Stimulated activated CD4-positive, alpha-beta T cell treated with anti-CD3 and anti-CD28 coated beads, TNF-alpha, amount 100 ng/mL, for 24 hours (primary cell): ENCODE measurements at places on chromosomes 3 and 15.
A peak's percentile ranks its signal among the peaks of the same experiment; 100 is the strongest.

DNA sequence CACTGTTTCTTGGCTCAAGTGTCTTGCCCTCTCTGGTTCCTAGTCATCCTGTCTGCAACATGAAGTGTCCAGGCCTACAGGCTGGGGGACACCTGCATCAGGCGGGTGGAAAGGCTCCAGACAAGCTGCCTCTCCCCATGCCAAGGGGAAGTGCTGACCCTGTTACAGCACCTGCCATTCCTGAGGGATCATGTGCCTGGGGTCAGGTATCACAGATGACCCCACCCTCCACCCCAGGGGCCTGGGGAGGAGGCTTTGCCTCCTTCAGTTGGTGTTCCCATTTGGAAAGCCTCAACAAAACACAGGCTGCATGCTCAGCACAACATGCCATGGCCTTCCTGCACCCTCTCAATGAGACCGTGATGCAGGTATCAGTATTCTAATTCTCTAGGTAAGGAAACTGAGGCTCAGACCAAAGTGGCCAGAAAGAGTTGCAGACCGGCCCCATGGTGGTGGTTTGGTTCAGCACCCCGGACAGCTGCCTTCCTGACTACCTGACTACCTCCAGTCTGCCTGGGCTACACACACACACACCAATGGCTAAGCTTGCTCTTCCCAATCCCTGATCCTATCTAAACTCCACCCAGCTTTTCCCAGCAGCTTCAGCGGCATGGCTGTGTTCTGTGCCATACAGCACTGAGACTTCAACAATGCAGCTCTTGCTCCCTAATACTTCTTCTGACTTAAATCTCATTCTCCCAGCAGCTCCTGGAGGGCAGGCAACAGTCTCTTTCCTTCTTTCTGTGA, 69.7 kb upstream of the LINGO1 start:
- DNase-seq = no peak

DNA sequence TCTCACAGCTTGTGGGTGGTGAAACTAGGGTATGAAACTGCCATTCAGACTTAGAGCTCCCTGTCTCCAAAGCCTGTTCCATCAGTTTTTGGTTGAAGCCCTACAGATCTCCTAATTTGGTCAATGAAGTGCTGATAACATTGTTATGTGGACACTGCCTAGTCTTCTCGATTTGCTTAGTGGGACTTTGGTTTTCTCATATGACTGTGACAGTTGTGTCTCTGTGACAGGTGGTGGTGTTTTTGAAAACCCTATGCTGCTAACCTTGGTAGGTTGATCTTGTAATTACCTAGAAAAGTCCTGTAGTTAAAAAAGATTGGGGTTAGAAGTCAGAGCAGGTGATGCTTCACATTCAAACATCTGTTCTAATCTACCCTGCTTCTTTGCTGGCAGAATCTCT, 9.2 kb downstream of the PPM1L start:
- DNase-seq = no peak

- no peak for DNase-seq
Measured at GRCh38 chr3:88058306-88058580, 562 bp downstream of the CGGBP1 start.

- DNase-seq = no peak
Measured at GRCh38 chr3:48963591-48963990, 26.4 kb upstream of the P4HTM start.

- no peak for DNase-seq
Measured at GRCh38 chr3:143783851-143784370, 64.4 kb downstream of the SLC9A9 start.

GRCh38 chr3:191882289-191882688, 421.3 kb downstream of the PYDC2 start:
- DNase-seq = no peak

- no peak for DNase-seq
Measured at GRCh38 chr3:155001289-155002010, 78.7 kb upstream of the MME start.

- no peak for DNase-seq
Measured at GRCh38 chr15:71573599-71573998, 236.8 kb upstream of the NR2E3 start.

DNA sequence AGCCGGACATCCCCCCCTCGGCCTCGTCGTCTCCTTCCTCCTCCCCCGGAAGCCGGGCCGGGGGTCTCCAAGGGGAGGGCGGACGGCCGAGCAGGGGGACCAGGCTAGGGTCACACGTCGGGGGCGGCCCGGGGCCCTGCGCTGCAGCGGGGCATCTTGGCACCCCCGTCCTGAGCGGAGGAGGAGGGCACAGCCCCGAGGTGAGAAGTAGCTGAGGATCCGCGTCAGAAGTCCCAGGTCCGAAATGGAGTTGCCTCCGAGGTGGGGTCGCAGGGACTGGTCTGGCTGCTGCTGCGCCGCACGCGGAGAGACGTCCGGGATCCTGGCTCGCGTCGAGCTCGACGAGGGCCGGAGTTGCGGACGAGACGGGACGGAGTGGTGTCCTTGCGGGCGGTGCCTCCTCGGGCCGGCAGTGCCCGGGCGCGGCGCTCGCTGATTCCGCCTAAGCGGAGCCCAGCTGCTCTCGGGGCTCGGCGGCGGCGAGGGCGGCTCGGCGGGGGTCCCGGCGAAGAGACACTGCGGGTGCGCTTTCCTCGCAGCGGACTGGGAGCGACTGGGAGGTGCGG, at the start of gene ADCY5:
Gene ADCY5, minus strand, starts transcription at position 555 of the 566 bp plus-strand sequence. Its CDS starts 545 bp downstream, at position 10.
- no peak for DNase-seq

GRCh38 chr15:78969687-78970349, 25.0 kb upstream of the CTSH start:
- no peak for DNase-seq

DNA sequence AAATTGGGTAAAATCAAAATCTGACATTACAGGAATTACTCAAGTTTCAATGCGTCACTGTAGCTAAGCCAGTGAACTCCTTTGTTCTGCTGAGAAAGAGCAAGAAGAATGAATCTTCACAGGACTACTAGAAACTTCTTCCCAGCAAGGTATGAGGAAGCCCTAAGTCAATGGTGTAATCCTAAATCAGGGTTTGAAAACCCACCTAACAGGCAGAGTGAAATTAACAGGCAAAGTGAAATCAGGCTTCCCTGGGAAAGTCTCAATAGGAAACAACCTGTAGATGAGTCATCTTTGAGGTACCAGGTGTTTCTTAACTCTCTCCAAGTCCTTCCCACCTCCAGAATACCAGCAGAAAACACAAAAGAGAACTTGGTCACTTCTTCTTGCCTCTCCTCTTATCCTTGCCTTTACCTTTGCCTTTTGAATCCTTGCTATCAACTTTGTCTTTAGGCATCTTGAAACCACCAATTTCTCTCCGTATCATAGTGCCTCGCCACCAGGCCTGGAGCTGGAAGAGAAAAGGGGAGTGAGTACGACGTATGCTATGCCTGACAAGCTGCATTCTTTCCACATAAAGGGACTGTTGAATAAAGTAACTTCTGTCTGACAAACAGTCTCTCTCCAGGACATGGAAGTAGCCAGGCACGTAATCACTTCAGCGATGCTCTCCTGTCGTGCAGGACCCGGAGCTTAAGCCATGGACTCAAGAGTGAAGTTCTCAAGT, 60.6 kb upstream of the RPL35A start:
- DNase-seq = no peak

- no peak for DNase-seq
Measured at GRCh38 chr3:141789281-141789680, 26.1 kb downstream of the GRK7 start.

DNA sequence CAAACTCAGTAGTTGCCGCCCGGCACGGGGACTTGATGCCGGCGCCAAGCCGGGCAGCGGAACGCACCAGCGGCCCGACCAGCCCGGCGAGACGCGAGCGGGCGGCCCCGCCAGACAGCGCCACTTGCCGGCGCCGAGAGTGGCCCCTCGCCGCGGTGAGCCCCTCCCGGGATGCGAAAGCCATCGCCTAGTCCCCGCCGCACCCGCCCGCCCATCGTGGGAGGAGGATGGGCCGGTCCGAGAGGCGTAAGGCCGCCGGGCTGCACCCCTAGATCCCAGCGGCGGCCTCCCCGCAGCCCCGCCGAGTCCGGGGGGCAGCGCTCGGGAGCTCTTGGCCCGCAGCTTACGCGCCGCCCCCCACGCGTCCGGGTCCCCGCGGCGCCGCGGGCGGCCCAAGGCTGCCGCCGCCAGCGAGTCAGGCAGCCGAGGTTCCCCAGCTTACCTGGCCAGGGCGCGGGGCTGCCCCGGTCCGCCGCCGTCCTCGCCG, 609 bp downstream of the GOLGA8A start:
- DNase-seq = peak; percentile 11

DNA sequence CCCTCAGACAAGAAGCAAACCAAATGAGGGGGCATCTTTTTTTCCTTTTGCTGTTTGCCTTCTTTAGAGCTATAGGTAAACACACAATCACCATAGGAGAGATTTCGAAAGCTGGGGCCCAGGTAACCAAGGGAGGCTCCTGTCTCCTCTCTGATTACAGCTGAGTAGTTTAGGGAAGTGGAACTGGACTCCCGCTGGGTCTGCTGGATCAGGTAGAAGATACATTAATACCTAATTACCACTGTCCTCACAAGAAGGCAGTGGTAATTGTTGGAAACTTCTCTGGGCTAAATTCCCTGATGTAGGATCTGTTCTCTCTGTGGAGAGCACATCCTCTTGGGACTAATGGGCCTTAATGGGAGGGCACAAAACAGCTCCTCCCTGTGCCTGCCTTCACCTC, 32.7 kb downstream of the HDC start:
- no peak for DNase-seq

DNA sequence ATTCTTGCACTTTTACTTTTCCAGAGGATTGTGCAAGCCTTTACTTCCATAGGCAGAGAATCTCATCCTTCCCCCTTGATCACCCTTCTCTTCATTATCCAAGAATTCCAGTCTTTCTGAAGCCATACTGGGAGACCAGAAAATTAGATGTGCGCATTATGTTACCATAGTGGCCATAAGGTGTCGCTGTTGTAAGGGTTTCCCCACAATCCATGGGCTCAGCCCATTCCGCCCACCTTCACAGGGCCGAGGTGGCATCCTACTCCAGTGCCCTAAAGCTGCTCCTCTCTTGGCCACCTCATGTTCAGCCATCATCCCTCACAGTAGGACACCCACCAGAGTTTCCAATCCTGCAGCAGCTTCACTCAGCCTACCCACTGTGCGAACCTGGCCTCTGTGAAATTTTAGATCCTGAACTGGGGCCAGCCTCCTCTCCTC, 35.0 kb downstream of the CTSH start:
- no peak for DNase-seq

DNA sequence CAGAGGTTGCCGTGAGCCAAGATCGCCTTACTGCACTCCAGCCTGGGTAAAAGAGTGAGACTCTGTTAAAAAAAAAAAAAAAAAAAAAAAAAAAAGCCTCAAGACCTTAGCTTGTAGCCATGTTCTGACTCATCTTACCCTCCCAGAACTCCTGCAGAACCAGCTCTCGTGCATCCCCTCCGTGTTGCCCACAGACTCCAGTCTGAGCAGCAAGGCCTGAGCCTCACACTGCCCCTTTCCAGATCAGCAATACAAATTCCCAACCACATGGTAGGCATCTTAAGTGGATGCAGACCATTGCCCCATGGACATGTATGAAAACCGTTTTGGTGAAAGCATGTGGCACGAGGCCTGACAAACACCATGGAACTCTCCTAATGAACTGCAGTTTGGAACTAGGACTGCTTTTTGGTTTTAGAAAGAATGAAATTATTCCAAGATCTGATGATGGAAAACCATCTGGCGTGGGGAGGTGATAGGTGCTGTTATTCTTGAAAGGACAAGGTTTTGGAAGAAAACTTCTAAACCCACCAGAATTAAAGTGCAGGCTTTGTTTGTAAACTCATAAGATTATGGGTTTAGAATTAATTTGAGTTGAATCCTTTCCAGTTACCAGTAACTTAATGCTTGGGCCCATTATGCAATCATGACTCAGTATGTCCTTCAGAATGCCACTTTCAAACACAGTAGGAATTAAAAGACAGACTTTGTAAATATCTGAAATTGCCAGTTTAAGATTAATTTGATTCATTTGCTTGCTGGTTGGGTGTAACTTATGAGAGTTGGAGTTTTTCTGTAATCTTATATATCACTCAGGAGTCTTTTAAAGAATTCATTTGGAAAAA, 163.7 kb upstream of the LRTM1 start:
- DNase-seq = no peak

- no peak for DNase-seq
Measured at GRCh38 chr3:154657218-154657617, 227.2 kb upstream of the GPR149 start.

DNA sequence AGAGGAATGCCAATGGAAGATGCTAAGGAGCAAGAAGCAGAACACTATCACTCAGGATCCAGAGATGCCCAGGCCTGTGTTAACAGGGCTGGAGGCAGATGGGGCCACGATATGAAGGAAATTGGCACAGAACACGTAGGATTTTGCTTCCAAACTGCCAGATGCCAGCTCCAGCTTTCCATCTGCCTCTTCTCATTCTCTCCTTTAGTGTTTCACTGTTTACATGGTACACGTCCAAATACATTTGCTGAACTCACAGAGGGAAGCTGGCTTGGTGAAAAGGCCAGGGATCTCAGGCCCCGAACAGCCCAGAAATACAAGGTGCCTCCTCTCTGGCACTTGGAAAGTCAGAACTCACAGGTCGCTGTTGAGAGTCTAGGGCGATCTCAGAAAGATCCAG, 187.0 kb downstream of the NTRK3 start:
- no peak for DNase-seq

GRCh38 chr3:191340966-191341365, 10.6 kb upstream of the UTS2B start:
- DNase-seq = no peak

DNA sequence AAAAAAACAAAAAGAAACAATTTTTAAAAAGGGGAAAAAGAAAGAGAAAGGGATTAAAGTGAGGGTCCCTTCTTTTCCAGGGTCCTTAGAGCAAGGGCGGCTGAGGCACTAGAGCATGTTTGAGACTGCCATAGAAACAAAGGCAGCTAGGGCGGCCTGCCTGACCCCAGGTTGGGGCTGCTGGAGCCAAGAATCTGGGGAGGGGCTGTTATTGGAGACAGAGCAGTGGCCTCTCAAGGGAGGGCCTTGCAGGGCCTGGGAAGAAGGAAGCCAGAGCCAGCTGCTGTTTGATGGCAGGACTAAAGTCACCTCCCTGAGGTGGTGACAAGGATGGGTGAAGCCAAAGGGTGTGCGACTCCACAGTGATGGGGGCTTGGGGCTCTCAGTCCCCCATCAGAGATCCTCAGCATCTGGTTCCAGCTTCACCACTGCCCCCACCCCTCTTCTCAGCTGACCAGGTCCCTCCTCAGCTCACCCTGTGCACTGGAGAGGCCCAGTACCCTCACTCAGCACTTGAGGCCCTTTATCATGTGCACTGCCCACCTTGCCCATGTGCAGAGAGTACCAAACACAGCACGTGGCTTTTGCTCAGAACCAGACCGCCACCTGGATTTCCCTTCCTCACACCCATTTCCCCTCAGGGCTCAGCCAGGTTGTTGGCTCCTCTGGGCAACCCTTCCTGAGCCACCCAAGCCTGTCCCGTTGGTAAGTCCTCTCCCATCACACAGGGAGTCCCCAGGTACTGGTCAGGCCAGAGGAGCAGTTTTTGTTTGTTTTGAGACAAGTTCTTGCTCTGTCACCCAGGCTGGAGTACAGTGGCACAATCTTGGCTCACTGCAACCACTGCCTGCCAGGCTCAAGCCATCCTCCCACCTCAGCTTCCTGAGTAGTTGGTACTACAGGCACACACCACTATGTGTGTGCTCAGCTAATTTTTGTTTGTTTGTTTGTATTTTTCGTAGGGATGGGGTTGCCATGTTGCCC, 1.7 kb downstream of the TMEM89 start:
- no peak for DNase-seq

- DNase-seq = no peak
Measured at GRCh38 chr15:65184305-65184867, 756 bp downstream of the CLPX start.
